ENCODE measurements at places on chromosomes 5 and 9.

- no peaks in the 10 kb centered on the region for H3K36me3 ChIP-seq
- peak overlapping the region; percentile 90 for H3K27ac ChIP-seq
- no peaks in the 10 kb centered on the region for H3K27me3 ChIP-seq
- DNase-seq = no peak
Observed at GRCh38 chr5:143134269-143134668, 269.2 kb downstream of the NR3C1 start.

- H3K27ac ChIP-seq = no peak overlapping the region
- H3K4me3 ChIP-seq = no peak overlapping the region
- no peaks in the 10 kb centered on the region for H3K4me1 ChIP-seq
Observed at GRCh38 chr5:139569270-139569955, 8.3 kb downstream of the UBE2D2 start.

DNA sequence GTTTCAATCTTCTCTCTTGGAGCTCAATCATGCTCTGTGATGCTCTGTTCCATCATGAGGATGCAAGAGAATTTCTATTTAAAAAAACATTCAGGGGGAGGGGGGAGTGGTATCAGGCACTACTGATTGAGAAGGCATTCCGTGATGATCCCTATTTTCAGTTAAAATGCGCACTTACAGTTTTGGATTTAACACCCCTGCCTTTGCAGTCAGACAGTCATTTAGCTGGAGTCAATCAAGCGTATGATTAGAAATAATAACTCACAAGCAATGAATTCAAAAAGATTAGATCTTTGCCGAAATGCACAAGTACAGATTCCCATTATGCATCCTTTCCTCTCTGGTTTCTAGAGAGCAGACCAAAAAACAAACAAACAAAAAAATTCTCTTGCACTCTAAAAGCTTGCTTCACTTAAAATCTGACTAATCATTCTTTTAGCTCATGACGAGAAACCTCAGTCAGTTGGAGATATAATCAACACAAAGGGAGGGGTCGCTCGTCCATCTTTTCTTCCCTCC, 55.4 kb downstream of the EFNA5 start:
- H3K27me3 ChIP-seq = no peaks in the 10 kb centered on the region
- no peak overlapping the region for H3K27ac ChIP-seq
- no peaks in the 10 kb centered on the region for H3K4me1 ChIP-seq
- peaks cover 3% of the 10 kb centered on the region for H3K36me3 ChIP-seq

- no peak overlapping the region for H3K27ac ChIP-seq
- H3K4me3 ChIP-seq = no peak overlapping the region
- H3K4me1 ChIP-seq = no peaks in the 10 kb centered on the region
- no peaks in the 10 kb centered on the region for H3K36me3 ChIP-seq
- DNase-seq = peak; percentile 68
Observed at GRCh38 chr9:132507670-132508469, 74.5 kb upstream of the BARHL1 start.

DNA sequence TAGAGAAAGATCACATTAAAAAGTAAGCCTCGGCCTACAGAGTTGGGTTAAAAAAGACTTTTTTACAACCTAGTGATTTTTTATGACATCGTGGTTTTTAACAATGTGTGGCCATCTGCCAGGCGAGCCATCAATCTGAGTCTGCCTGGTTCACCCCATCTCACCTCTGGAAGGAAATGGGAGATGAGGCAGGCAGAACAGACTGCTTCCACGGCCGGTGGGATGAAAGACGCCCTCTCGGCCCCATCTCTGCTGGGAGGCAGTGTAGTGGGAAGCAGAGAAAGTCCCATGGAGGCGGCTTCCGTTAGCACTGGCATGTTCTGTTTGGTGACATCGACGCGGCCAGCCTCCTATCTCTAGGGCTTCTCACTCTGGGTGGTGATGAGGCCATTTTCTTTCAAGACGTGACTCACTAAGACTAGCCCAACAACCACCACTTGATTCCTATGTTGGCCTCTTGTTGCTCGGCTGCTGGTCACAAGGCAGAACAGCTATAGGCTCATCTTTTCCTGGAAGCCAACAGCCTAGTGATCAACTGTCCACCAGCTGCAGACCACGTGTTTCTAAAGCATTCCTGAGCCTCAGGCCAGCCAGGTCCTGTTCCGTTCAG, 132.4 kb upstream of the OTULINL start:
- H3K36me3 ChIP-seq = peaks cover 15% of the 10 kb centered on the region
- H3K27ac ChIP-seq = peak overlapping the region; percentile 58
- DNase-seq = no peak
- H3K4me1 ChIP-seq = peaks cover 74% of the 10 kb centered on the region

DNA sequence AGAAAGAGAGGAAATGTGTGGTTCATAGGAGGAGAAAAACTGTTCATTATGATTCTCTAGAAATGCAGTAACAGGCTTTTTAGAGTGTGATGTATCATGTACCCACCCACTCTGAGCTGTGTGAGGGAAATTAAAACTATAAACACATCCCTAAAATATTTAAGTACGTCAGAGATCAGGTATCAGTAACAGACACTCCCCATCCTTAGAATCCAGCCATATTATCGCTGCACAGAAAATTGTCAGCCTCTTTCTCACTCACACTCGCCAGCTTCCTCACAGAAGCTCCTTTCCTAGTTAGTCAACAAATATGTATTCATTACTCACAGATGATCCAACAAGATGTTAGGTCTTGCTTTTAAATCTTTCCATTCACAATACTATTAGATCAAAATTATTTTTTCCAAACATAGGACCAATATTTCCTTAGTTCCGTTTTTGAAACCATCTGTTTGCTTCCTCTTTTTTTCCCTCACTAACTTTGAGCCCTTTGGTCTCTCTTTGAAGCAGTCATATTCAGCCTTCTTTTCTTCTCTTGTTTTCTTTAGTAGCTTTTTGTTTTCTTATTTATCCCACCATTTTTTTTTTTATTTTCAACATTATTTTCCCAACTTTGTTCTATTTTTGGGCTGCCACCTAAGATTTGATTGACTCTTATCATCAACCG, 13.6 kb upstream of the MAST4 start:
- no peak for DNase-seq
- no peaks in the 10 kb centered on the region for H3K4me1 ChIP-seq
- no peak overlapping the region for H3K27ac ChIP-seq
- H3K27me3 ChIP-seq = peaks cover 5% of the 10 kb centered on the region
- H3K36me3 ChIP-seq = no peaks in the 10 kb centered on the region

- no peaks in the 10 kb centered on the region for H3K36me3 ChIP-seq
- DNase-seq = no peak
- H3K27ac ChIP-seq = no peak overlapping the region
- H3K4me1 ChIP-seq = peaks cover 12% of the 10 kb centered on the region
- no peaks in the 10 kb centered on the region for H3K27me3 ChIP-seq
- H3K4me3 ChIP-seq = no peak overlapping the region
Observed at GRCh38 chr5:143495110-143495509, 91.6 kb upstream of the NR3C1 start.

- DNase-seq = no peak
- peaks cover 5% of the 10 kb centered on the region for H3K4me1 ChIP-seq
- H3K4me3 ChIP-seq = no peak overlapping the region
- H3K36me3 ChIP-seq = no peaks in the 10 kb centered on the region
Observed at GRCh38 chr9:120919843-120920805, 6.5 kb downstream of the TRAF1 start.

DNA sequence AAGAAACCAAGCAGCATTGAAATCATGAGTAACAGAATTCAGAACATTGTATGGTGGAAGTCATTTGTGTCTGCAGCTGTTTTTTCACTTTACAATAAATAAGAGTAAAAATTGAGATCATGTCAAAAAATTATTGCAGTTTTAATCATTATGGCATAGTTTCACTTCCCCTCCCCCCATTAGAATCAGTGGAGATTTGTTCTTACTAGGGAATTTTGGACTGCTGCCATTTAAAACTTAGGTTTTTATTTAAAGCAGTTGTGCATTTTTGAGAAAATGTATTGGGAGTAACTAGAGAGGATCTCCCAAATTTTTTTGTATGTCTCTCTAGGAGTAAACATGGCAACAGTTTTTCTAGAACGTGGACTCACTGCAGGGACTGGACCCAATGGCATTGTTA, 20.4 kb downstream of the GTF3C4 start:
- no peak for DNase-seq
- H3K4me1 ChIP-seq = no peaks in the 10 kb centered on the region
- no peak overlapping the region for H3K27ac ChIP-seq
- no peak overlapping the region for H3K4me3 ChIP-seq
- no peaks in the 10 kb centered on the region for H3K27me3 ChIP-seq

DNA sequence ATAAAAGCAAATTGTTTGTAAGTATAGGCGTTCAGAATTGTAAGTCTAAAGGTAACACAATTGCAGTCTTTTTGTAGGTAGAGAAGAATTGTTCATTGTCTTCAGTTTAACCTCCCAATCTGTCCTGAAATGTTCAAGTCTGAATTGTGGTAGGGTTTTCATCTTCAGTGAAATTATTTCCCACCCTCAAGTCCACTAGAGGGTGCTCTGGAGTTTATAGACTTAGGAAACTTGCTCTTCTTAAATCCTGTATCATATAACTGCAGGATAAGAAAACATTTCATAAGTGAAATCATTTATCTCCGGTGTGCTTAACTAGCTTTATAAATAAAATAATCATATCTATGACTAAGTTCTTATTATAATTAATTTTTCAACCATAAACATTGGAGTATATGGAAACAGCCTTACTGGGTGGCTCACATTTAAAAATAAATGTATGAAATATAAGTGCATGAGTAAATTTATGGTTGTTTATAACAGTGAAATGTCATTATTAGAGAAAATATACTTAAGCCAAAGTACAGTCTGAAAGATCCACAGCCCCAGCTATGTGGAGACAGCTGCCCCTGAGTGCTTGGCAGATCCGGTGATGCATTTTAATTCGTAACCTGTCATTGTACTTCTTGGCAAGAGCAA, 182.4 kb upstream of the OTULINL start:
- no peaks in the 10 kb centered on the region for H3K4me1 ChIP-seq
- H3K36me3 ChIP-seq = peaks cover 11% of the 10 kb centered on the region
- no peaks in the 10 kb centered on the region for H3K27me3 ChIP-seq
- H3K27ac ChIP-seq = no peak overlapping the region
- no peak overlapping the region for H3K4me3 ChIP-seq

DNA sequence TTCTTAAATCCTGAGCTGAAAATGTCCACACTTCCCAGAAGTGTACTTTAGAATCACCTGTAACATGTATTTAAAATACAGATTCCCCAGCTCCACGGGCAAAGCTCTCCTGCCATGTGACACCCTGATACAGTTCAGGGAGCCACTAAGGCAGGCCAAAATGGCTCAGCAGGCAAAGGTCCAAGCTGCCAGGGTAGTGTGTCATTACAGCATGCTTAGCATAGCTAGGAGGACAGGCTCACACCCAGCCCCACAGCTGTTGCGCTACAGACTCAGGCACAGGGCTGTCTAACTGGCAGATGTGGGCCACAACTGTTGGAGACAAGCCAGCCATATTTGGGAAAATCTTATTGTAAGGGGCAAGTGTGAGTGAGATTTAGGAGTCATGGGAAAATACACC, 73.0 kb downstream of the C9orf85 start:
- no peaks in the 10 kb centered on the region for H3K36me3 ChIP-seq
- H3K4me3 ChIP-seq = no peak overlapping the region
- no peaks in the 10 kb centered on the region for H3K27me3 ChIP-seq
- no peak overlapping the region for H3K27ac ChIP-seq
- peak; percentile 84 for DNase-seq

GRCh38 chr9:136784997-136785361, 6.2 kb upstream of the TMEM141 start:
- H3K27me3 ChIP-seq = peaks cover 14% of the 10 kb centered on the region
- H3K4me1 ChIP-seq = peaks cover 22% of the 10 kb centered on the region
- H3K36me3 ChIP-seq = no peaks in the 10 kb centered on the region
- DNase-seq = no peak
- H3K27ac ChIP-seq = no peak overlapping the region
- H3K4me3 ChIP-seq = no peak overlapping the region

GRCh38 chr5:153136910-153137614, 353.4 kb upstream of the GRIA1 start:
- no peaks in the 10 kb centered on the region for H3K4me1 ChIP-seq
- no peak overlapping the region for H3K4me3 ChIP-seq
- no peak for DNase-seq
- no peak overlapping the region for H3K27ac ChIP-seq

DNA sequence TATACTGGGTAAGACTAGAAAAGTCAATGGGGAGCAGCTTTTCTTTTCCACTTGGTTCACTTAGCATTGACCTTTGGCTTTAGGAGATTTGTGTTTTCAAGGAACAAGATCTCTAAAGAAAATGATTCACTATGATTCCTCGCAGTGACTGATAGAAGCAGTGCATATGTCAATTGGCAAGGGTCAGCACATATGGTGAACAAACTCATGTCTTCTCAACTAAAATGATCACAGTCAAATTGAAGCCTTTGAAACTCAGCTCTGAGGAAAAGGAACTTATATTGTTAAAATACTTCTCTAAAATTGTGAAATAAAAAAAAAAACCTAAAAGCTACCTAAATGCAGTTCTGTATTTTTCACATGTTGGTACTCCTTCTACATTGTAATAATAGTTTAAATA, 43.2 kb upstream of the IL7R start:
- H3K36me3 ChIP-seq = no peaks in the 10 kb centered on the region
- no peak overlapping the region for H3K4me3 ChIP-seq
- H3K27me3 ChIP-seq = no peaks in the 10 kb centered on the region

DNA sequence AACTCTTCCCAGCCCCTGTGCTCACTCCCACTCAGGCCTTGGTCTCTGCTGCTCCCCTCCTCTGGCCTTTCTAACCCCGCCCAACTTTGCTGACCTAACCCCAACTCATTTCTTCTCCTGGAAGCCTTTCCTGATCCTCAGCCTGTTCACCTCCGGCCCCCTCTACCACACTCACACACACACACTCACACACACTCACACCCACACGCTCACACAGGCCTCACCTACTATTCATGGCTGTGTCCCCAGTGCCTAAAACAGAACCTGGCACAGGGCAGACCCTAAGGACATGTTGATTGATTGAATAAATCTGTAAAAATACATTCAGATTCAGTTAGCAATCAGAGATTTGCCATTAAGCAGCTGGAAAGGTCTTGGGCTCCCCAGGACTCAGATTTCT, 28.5 kb upstream of the LHX2 start:
- H3K36me3 ChIP-seq = no peaks in the 10 kb centered on the region
- DNase-seq = no peak
- no peak overlapping the region for H3K4me3 ChIP-seq
- peaks cover 5% of the 10 kb centered on the region for H3K27me3 ChIP-seq

DNA sequence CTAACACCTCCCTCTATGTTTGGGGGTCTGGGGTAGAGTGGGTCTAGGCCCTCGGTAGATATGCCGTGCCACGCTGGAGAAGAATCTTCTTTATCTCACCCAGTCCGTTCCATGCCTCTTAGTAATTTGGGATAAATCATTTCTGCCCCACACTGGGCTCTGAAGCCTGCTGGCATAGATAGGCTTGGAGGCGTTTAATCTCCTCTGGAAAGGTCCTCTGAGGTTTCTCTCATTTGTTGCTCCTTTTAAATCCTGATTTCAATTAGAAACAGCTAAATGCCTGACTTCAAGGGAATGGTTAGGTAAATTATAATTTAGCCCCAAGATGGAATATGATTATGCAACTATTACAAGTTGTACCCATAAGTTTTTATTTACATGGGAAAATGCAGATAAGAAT, 57.8 kb upstream of the AKNA start:
- no peaks in the 10 kb centered on the region for H3K36me3 ChIP-seq
- no peak overlapping the region for H3K27ac ChIP-seq
- no peak for DNase-seq
- no peaks in the 10 kb centered on the region for H3K27me3 ChIP-seq
- H3K4me3 ChIP-seq = no peak overlapping the region
- peaks cover 13% of the 10 kb centered on the region for H3K4me1 ChIP-seq

All from SJCRH30 (cell line).